Calu3 (cell line): ENCODE measurements at places on chromosomes 5 and 9. TPM values are rescaled to one million over a fixed set of nuclear protein-coding genes. Genes with fewer than 3 reads are reported as not detected.

ENHO gene
- total RNA-seq = not detected in 2 replicates

ANKRD18A gene
- total RNA-seq = 19.5 and 27.3 TPM in 2 replicates

CSF1R gene
- total RNA-seq = not detected in 2 replicates

HK3 gene
- 0.47 and 1.5 TPM in 2 replicates for total RNA-seq

TNFSF15 gene
- 4.9 and 7.5 TPM in 2 replicates for total RNA-seq

NIPAL4 gene
- 2.7 and 3.2 TPM in 2 replicates for total RNA-seq

PHF24 gene
- total RNA-seq = not detected in 2 replicates

ZBTB5 gene
- total RNA-seq = 4.7 and 5.3 TPM in 2 replicates

SLC1A3 gene
- total RNA-seq = 6.0 and 7.9 TPM in 2 replicates

LCN2 gene
- total RNA-seq = 2,733 and 4,208 TPM in 2 replicates

IL5 gene
- not detected in 2 replicates for total RNA-seq

CMYA5 gene
- 1.8 and 3.3 TPM in 2 replicates for total RNA-seq

ZFP2 gene
- total RNA-seq = 0.33 and 0.34 TPM in 2 replicates

OR1K1 gene
- total RNA-seq = not detected in 2 replicates

FOXI1 gene
- total RNA-seq = not detected in 2 replicates

NKD2 gene
- total RNA-seq = 0.47 and 0.93 TPM in 2 replicates

TICAM2 gene
- 1.2 and 2.1 TPM in 2 replicates for total RNA-seq

SLC27A6 gene
- not detected in 2 replicates for total RNA-seq

SPINK9 gene
- not detected in 2 replicates for total RNA-seq

FSTL4 gene
- 0.71 TPM in 1 of 2 replicates, not detected in the other for total RNA-seq

SMIM32 gene
- total RNA-seq = 0.37 and 0.42 TPM in 2 replicates

PPP6C gene
- total RNA-seq = 22.7 and 24.7 TPM in 2 replicates

SPRY4 gene
- total RNA-seq = 23.6 and 29.4 TPM in 2 replicates
